ENCODE measurements at places on chromosomes 2 and 18. TPM values are rescaled to one million over a fixed set of nuclear protein-coding genes. Genes with fewer than 3 reads are reported as not detected.

- H3K4me1 ChIP-seq: peaks cover 4% of the 10 kb centered on the region
- H3K27me3 ChIP-seq: no peaks in the 10 kb centered on the region
- H3K27ac ChIP-seq: no peak overlapping the region
- no peak for DNase-seq
- no peak overlapping the region for H3K4me3 ChIP-seq
Measured at GRCh38 chr2:69514406-69514805, 77.2 kb upstream of the NFU1 start.

DNA sequence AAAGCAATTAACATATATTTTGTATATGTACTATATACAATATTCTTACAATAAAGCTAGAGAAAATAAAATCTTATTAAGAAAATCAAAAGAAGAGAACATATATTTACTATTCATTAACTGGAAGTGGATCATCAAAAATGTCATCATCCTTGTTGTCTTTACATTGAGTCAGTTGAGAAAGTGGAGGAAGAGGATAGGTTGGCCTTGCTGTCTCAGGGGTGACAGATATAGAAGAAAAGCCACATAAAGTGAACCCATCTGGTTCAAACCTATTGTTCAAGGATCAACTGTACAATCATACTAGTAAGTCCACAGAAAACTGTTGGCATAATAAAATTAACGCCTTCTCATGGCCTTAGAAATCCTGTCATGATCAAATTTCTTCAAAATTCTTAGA lies 26.6 kb downstream of the SESTD1 start:
- no peak for DNase-seq
- H3K27ac ChIP-seq: no peak overlapping the region
- H3K4me3 ChIP-seq: no peak overlapping the region
- H3K27me3 ChIP-seq: no peaks in the 10 kb centered on the region

Gene DSG4
- not detected for total RNA-seq

GRCh38 chr2:43899589-43899988 lies 60.8 kb downstream of the ABCG8 start:
- DNase-seq: no peak
- H3K36me3 ChIP-seq: peaks cover 64% of the 10 kb centered on the region
- H3K27me3 ChIP-seq: no peaks in the 10 kb centered on the region
- H3K4me3 ChIP-seq: no peak overlapping the region

Gene UGT1A3
- total RNA-seq: not detected

- H3K4me3 ChIP-seq: no peak overlapping the region
- no peaks in the 10 kb centered on the region for H3K27me3 ChIP-seq
- no peak for DNase-seq
- H3K36me3 ChIP-seq: no peaks in the 10 kb centered on the region
Measured at GRCh38 chr2:139389391-139389790, 609.2 kb upstream of the NXPH2 start.

DNA sequence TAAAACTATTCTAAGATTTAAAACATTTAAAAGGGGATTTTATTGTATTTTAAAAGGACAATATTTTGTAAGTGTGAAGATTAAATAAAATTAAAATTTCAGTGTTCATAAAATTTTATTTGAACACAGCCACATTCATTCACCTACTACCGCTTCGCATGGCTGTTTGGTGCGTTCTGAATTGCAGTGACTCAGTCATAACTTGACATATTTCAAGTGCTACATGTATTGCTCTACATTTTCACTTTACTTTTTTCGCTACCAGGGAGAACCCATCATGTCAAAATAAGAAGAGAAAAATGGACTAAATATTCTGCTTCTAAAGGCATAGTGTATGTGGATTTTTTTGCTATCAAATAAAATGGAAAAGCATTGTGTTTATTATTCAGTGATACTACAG lies 8.7 kb downstream of the PTH2R start:
- no peaks in the 10 kb centered on the region for H3K36me3 ChIP-seq
- no peak overlapping the region for H3K4me3 ChIP-seq
- no peak for DNase-seq

- H3K27me3 ChIP-seq: no peaks in the 10 kb centered on the region
- no peaks in the 10 kb centered on the region for H3K4me1 ChIP-seq
- H3K36me3 ChIP-seq: no peaks in the 10 kb centered on the region
- no peak overlapping the region for H3K27ac ChIP-seq
Measured at GRCh38 chr18:69840001-69840400, 107.7 kb downstream of the CD226 start.

GRCh38 chr2:102771114-102771513 lies 9.3 kb downstream of the TMEM182 start:
- H3K36me3 ChIP-seq: no peaks in the 10 kb centered on the region
- DNase-seq: no peak
- no peaks in the 10 kb centered on the region for H3K4me1 ChIP-seq
- H3K27me3 ChIP-seq: no peaks in the 10 kb centered on the region

GRCh38 chr18:63439334-63439733 lies 17.1 kb upstream of the VPS4B start:
- no peaks in the 10 kb centered on the region for H3K27me3 ChIP-seq
- no peak overlapping the region for H3K4me3 ChIP-seq
- H3K36me3 ChIP-seq: no peaks in the 10 kb centered on the region
- DNase-seq: no peak

DNA sequence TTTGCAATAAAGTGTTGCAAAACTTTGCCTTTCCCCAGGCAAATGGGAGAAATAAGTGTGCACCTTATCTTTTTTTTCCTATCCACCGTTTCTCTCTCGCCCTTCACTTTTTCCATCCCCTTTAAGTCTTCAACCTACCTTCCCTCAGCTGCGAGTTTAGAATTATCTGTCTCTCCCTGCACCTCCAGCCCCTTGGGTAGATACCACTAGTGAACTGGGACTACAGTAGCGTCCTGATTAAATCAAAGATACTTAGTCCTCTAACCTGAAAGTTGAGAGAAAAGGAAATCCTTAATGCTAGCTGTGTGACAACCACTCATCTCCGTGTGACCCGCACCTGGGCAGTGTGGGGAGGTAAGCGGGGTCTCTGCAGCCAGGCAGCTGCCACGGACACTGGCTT lies 16.1 kb upstream of the PPP4R1 start:
- H3K27me3 ChIP-seq: no peaks in the 10 kb centered on the region
- H3K4me1 ChIP-seq: no peaks in the 10 kb centered on the region
- H3K4me3 ChIP-seq: no peak overlapping the region
- no peak overlapping the region for H3K27ac ChIP-seq

Gene APLF
- 6.8 TPM for total RNA-seq

GRCh38 chr2:3325458-3326181 lies 52.0 kb downstream of the EIPR1 start:
- DNase-seq: peak; percentile 40
- peaks cover 5% of the 10 kb centered on the region for H3K36me3 ChIP-seq
- no peak overlapping the region for H3K27ac ChIP-seq
- no peak overlapping the region for H3K4me3 ChIP-seq

Gene ABCB11
- 0.06 TPM for total RNA-seq

Gene SNORC
- total RNA-seq: 0.96 TPM

GRCh38 chr18:22335731-22336198 lies 82.0 kb downstream of the CTAGE1 start:
- peaks cover 14% of the 10 kb centered on the region for H3K4me1 ChIP-seq
- peak overlapping the region; percentile 13 for H3K4me3 ChIP-seq
- no peaks in the 10 kb centered on the region for H3K27me3 ChIP-seq
- no peaks in the 10 kb centered on the region for H3K36me3 ChIP-seq
- no peak for DNase-seq

Gene DNER
- total RNA-seq: 0.14 TPM

Gene RAPH1
- 93.4 TPM for total RNA-seq

GRCh38 chr18:56065086-56065485 lies 477.1 kb upstream of the TCF4 start:
- no peaks in the 10 kb centered on the region for H3K27me3 ChIP-seq
- no peaks in the 10 kb centered on the region for H3K4me1 ChIP-seq
- DNase-seq: no peak
- H3K36me3 ChIP-seq: no peaks in the 10 kb centered on the region
- H3K4me3 ChIP-seq: no peak overlapping the region

- no peaks in the 10 kb centered on the region for H3K36me3 ChIP-seq
- H3K27me3 ChIP-seq: no peaks in the 10 kb centered on the region
- no peak overlapping the region for H3K4me3 ChIP-seq
Measured at GRCh38 chr2:6657855-6658254, 207.9 kb downstream of the CMPK2 start.

DNA sequence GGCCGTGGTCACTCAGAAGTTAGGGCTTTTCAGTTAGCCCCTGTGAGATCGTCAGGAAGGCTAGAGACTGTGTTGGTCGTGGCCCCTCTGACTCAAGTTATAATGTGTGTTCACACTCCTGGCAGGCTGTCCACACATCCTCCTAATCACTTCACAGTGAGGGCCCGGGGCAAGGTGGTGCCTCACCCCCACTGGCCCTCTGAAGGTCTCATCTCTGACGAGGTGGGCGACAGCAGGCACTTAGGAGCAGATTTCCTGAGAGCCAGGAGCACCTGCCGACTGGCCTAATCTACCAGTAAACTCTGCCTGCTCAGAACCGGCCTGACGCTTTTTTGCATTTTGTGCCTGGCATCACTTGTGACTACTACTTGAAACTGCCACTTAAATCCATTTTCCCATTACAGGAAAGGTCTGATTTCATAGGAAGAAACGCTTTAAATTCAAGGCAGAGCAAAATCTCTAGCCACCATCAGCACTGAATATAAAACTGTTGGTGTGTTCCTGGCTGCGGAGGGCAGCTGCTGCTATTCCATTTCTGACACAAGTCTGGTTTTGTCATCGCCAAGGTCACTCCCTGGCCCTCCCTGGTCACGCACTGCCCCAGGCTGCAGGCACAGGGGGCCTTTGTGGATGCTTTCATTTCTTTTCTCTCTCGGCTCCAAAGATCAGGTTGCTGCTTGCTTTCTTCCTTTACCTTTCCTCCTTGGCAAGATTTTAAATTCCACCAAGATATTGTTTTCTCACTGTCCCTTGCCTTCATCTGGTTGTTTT lies 48.0 kb downstream of the RAB12 start:
- no peaks in the 10 kb centered on the region for H3K36me3 ChIP-seq
- H3K27me3 ChIP-seq: peaks cover 4% of the 10 kb centered on the region
- H3K4me3 ChIP-seq: no peak overlapping the region
- no peak for DNase-seq

Gene ITGB6
- 109 TPM for total RNA-seq

Gene GCG
- not detected for total RNA-seq
